A673 (cell line): ENCODE measurements at places on chromosomes 1 and 21.

DNA sequence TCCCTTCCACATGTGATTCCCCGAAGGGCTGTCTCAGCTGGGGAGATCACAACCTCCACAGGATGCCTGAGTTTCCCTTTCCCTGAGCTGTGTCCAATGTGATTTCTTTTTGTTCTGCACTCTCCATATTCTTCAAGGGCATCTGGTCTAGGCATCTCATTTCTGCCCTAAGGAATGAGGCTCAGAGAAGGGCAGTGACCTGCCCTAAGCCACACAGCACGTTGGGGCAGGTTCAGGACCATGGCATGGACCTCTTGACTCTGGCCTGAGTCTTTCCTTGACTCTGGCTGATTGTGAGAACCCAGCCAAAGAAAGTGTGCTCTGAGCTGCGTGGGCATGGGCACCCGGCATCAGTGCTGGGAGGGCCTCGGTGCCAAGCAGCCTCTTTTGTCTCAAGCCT is 590.3 kb downstream of the PTPRU start:
- no peak for DNase-seq

GRCh38 chr1:38250356-38250755 is 203.8 kb upstream of the POU3F1 start:
- no peak for DNase-seq

GRCh38 chr1:95948023-95948422 is 714.0 kb downstream of the RWDD3 start:
- no peak for DNase-seq

DNA sequence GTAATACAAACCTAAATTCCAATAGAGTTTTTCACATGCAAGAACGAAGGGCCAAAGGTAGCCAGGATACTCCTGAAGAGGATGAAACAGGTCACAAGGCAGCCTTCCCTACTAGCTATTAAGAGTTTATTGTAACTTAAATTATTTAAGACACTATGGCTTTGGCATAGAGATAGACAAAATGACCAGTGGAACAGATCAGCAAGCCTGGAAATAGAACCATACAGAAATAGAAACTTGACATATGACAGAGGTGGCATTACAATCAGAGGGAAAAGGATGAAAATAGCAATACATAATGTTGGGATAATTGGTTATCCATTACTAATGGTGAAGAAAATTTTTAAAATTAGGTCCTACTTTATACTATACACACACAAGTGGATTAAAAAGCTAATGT is 16.5 kb downstream of the GFI1 start:
- DNase-seq: no peak

- no peak for DNase-seq
Observed at GRCh38 chr1:31487143-31487542, 74.1 kb downstream of the SERINC2 start.

DNA sequence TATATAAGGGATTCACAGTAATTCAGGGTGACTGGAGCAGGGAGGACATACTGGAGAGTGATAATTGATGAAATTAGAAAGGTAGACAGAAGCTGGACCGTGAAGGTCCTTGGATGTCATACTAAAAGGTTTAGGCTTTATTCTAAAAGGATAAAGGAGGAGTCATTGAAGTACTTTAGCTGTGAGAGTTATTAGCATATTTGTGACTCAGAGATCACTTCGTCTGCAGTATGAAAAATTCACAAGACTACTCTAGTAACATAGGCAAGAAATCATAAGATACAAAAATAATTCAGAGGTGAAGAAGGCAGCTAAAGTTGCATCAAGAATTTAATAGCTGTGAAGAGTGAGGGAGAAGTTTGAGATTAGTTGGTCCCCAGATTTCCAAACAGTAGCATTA is 26.3 kb downstream of the KCNA3 start:
- DNase-seq: no peak

DNA sequence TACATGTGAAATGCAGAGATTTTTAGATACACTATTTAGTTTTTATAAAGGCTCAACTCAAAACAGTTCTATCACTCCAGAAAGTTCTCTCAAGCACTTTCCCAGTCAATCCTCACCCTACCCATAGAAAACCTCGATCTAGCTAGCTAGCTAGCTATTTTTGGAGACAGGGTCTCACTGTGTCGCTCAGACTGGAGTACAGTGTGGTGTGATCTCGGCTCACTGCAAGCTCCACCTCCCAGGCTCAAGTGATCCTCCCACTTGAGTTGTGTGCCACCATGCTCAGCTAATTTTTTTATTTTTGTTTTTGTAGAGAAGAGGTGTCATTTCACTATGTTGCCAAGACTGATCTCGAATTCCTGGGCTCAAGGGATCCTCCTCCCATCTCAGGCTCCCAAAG is 236.9 kb downstream of the RERE start:
- no peak for DNase-seq

DNA sequence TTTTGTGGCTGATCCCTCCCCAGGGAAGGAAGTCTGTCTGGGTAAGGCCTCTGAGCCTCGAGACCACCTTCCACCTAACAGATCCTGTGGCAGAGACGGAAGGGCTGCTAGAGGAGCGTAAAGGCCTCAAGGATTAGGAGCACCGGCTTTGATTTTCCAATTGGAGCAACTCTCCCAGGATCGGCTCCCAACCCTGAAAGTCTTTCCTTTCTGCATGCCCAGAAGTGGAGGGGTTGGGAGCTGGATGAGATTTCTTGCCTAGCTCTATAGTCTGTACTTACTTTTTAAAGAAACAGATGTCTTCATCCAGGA is 41.4 kb downstream of the ELK4 start:
- DNase-seq: no peak
